ENCODE measurements at places on chromosomes 16 and 17. TPM values are rescaled to one million over a fixed set of nuclear protein-coding genes. Genes with fewer than 3 reads are reported as not detected.

Gene KRT12
- total RNA-seq: not detected

Gene PRPSAP2
- 51.9 TPM for total RNA-seq

Gene CACNA1G
- total RNA-seq: not detected

Gene ALOX12B
- not detected for total RNA-seq

Gene GLIS2
- 1.2 TPM for total RNA-seq

Gene STH
- not detected for total RNA-seq

Gene IGSF6
- total RNA-seq: not detected

Gene CCL4L2
- total RNA-seq: not detected

Gene AOC2
- total RNA-seq: 0.42 TPM

Gene ASPA
- not detected for total RNA-seq

Gene SMIM36
- total RNA-seq: not detected

Gene EFNB3
- 0.14 TPM for total RNA-seq

Gene HS3ST3B1
- total RNA-seq: 1.4 TPM

Gene KIF2B
- total RNA-seq: not detected

Gene RPH3AL
- 22.0 TPM for total RNA-seq

Gene UTS2R
- total RNA-seq: not detected

Gene MYH8
- total RNA-seq: not detected

Gene UNC13D
- 3.2 TPM for total RNA-seq

Gene HSD17B2
- 181 TPM for total RNA-seq

Gene OR2C1
- total RNA-seq: not detected

Gene RBBP6
- 27.4 TPM for total RNA-seq

Gene FZD2
- total RNA-seq: 1.0 TPM

Gene BRICD5
- total RNA-seq: 4.4 TPM

Gene TBC1D10B
- total RNA-seq: 37.4 TPM

Gene OR4D1
- not detected for total RNA-seq

All from dermis blood vessel endothelial cell (primary cell).